ENCODE measurements at places on chromosomes 2 and 18.

- DNase-seq: no peak
Measured at GRCh38 chr2:7083580-7084509, 166.6 kb downstream of the RNF144A start.

- no peak for DNase-seq
Measured at GRCh38 chr18:13539050-13539449, 187.3 kb downstream of the FAM210A start.

- DNase-seq: no peak
Measured at GRCh38 chr2:227394401-227394800, 6.7 kb upstream of the SCYGR1 start.

- no peak for DNase-seq
Measured at GRCh38 chr2:215782965-215783364, 230.4 kb downstream of the MREG start.

- no peak for DNase-seq
Measured at GRCh38 chr2:208674919-208675318, 268.3 kb downstream of the PTH2R start.

DNA sequence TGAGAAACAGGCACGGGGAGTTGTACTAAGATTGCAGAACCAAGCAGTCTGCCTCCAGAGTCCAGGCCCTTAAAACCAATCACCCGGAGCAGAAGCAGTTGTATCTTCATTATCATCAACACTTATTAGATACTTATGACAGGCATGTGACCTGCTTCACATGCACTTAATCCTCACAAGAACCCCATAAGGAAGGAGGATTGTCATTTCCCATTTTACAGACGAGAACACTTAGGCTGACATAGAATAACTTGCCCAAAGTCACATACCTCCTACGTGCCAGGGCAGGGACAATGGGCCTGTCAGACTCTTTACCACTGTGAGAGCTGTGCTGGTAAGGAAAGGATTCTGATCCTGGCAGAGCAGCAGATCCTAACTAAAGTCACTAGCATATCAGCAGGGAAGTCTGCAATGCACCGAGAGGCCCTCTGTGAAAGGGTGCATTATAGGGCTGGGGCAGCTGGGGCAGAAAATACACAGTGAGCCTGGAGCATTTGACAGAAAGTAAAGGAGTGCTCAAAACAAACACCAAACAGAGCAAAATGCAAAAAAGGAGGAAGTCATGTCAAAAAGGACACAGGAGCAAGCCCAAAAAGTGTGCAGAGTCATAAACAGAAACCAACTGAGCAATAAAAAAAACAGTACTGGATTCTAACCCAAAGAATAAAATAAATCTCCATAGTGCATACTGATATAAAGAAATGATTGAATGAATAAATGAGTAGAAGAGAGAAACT is 55.9 kb upstream of the SP3 start:
- no peak for DNase-seq

DNA sequence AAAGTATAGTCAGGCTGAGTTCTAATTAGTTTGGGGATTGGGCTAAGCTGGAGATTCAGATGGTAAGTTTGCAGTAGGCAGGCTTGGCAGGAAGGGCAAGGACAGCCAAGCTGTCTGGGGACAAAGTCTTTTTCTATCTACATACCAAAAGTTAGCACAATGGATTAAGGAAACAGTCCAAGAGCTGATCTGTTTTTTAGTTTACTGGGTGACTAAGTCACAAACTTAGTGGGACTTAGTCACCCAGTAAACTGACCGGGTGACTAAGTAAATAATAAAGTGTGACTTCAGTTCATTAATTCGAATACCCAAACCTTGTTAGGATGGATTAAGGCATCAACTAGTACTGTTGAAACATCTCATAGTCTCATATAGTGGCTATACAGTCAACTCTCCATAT is 1386.0 kb upstream of the CELF4 start:
- no peak for DNase-seq

GRCh38 chr2:2547451-2547850 is 216.4 kb upstream of the MYT1L start:
- DNase-seq: no peak

- DNase-seq: no peak
Measured at GRCh38 chr2:207291625-207292252, 126.0 kb upstream of the KLF7 start.

- DNase-seq: no peak
Measured at GRCh38 chr2:20935168-20935775, 108.6 kb downstream of the APOB start.

DNA sequence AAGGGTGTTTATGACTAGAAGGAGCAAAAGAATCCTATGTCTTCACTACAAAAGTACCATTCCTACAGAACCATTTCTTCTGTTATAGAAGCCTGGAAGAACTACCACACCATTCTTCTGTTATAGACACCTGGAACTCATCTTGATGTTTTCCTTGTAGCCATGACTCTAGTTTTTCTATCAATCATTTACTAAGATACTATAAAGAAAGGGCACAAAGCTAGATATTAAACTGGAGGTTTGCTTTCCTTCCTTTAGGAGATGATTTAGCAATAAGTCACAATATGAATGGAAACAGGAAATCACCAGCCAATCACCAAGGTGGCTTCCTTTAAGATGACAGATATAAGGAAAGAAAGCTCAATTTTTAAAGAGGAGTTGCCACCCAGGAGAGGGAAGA is 100.3 kb upstream of the NEUROD1 start:
- no peak for DNase-seq

DNA sequence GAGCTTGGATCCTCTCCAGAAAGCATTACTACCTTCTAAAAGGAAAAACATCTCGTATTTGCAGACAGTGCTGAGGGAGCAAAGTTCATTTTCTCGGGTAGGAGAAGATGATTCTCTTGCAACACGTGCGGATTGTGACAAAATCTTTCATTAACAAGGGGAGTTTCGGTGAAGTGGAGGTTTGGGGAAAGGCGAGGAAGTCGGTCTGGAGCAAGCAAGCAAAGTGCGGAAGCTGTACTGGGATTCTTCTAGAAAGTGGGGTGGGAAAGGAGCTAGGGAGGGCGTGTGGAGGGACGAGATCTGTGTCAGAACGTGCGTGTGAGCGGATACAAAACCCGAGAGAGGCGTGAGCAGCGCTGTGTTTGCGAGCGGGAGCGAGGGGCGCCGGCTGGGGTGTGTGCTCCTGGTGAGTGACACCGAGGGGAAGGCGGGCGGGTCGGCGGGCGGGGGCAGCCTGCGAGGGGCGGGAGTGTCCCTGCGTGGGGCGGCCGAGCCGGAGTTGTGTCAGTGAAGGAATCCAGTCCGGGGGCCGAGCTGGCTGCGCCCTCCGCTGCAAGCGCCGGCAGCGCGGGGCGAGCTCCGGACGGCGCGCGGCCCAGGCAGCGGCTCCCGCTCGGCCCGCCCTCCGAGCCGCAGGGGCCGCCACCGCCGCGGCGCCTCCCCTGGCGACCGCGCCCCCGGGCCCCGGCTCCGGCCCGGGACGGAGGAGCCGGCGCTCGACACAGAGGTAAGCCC is at the start of gene SPATS2L:
TSS of gene SPATS2L (plus strand) at position 498 of the 735 bp plus-strand sequence. CDS start 82,552 bp downstream, outside the sequence.
- DNase-seq: peak; percentile 40

DNA sequence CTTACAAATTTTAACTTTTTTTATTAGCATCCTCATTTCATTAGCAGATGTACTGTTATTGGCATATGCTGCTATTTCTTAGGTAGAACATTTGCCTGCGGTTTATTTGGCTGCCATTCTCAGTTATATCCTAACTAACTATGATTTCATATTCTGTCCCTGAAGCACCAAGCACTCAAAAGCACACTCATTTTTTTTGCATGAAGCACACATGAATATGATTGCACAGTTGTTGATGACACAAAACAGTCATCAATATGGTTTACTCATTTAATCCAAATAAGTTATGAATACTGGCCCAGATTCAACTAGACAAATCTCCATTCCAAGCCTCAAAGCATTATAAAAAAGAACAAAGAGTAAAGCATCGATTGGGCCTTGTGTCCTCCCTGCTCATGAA is 129.4 kb upstream of the CNTNAP5 start:
- no peak for DNase-seq

- no peak for DNase-seq
Measured at GRCh38 chr2:240498171-240498957, 59.4 kb downstream of the ANKMY1 start.

DNA sequence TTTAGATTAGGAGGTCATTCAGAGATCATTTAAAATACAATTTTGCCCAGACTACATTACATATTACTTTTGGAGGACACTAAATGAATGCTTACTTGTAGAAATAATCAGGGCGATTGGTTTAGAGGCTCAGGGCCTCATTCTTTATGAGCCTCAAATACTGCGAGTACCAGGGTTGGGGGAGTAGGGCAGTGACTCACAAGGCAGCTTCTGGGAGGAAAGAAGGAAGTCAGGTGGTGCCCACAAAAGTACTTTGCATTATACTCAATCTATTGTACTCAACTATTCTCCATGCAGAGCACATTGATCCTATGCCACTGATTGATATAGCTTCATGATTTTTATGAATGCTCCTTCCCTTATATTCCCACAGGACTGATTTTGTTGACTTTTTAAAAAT is 166.9 kb downstream of the SOCS6 start:
- no peak for DNase-seq

- DNase-seq: no peak
Measured at GRCh38 chr2:111918383-111918806, 20.0 kb downstream of the MERTK start.

GRCh38 chr2:108625186-108625827 is 91.0 kb downstream of the LIMS1 start:
- no peak for DNase-seq

DNA sequence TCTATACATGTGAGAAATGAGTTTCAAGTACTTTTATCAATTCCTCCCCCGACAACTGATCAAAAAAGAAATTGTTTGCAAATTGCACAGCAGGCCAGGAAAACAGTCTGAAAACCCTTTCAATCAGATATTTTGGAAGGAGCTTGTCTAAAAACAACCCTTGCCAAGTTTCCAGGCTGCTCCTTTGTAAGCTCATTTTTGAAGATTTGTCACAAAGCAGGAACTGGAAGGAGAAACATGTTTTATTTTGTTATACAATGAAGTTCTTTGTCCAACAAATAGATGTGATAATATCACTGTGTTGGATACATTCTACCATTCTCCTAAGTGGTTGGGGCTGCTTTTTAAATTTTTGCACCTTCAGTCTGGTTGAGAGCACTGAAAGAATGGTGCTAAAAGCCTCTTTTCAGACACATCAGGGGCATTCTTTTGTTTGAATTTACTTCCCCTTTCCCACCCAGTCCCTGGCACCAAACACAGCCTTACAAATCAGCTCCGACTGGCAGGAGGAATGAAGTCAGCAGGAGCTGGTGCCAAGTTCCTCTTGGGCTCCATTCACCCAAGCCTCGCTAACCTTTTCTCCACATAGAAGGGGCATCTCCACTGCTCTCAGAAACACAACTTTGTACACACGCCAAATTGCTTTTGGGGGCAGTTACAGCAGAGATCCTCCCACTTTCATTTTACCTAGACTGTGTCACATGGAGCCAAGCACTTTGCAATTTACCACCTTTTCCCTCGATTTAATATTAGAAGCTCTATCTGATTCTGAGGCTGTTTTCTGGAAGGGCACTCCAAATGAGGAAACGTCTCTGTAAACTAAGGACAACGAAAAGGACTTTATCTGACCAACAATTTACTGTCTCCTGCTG is 88.0 kb downstream of the C1D start:
- DNase-seq: no peak

DNA sequence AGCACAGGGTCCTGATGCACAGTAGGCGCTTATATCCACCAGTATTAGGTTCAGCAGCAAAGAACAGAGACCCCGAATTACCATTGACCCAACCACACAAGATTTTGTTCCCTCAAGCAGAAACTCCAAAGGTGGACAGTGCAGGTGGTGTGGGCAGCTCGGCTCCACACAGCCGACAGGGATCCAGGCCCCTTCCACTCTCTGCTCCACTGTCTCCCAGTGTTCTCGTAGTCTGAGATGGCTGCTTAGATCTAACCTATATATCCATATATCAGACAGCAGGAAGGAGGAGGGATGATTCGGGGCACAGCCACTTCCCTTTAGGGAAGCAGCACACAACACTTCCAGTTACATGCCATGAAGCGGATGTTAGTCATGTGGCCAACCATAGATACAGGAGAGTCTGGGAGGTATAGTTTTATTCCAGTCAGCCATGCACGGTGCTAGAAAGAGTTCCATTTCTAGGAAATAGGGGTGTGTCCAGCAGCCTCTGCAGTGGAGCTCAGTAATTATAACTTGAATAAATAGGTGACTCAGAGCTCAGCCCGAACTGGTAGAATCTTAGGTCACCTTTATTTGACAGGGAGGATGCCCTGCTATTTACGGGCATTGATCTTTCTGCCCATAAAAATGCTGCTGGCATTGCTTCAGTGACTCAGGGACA is 158.9 kb downstream of the TWIST2 start:
- no peak for DNase-seq

- no peak for DNase-seq
Measured at GRCh38 chr18:23077493-23078256, 57.6 kb upstream of the CABLES1 start.

GRCh38 chr18:1526991-1527390 is 622.3 kb downstream of the ADCYAP1 start:
- no peak for DNase-seq

- DNase-seq: no peak
Measured at GRCh38 chr2:2731101-2731815, 400.2 kb upstream of the MYT1L start.

DNA sequence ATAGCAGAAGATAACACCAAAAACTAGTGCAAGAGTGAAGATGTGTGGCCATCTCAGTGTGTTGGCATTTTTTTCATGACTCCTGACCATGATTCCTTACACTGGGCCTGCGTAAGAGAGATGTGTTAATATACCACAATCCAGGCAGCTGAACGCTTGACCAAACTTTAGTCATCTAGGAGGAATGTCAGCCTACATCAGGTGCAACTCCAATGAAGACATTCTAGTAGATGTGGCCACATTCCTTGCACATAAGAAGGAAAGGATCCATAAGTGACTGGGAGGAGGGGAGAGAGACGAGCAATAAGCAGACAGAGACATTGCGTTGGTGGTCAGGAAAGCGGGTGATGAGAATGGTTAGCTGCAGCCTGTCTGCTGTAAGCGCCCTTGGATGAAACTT is 42.6 kb downstream of the CYRIA start:
- DNase-seq: no peak

DNA sequence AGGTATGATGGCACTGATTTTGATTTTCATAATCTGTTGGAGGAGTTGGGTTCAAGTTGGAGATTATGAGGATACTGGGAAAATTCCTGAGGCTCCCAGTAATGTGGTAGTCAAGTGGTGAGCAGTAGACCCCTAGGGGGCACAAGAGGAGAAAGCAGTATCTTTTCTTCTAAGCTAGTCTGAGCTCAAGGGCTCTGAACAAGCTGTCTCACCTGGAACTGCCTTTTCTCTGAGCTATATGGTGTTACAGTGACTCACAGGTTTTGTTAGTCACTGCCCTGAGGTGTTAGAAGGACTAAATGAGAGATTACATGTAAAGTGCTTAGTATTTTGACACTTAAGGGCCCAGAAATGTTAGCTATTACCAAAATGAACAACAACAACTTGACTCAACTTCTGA is 42.2 kb downstream of the CD302 start:
- DNase-seq: no peak

- DNase-seq: no peak
Measured at GRCh38 chr2:47076586-47077441, 78.3 kb downstream of the STPG4 start.

GRCh38 chr2:202780514-202781021 is 91.0 kb downstream of the ICA1L start:
- DNase-seq: no peak

Data from activated CD4-positive, alpha-beta T cell treated with anti-CD3 and anti-CD28 coated beads for 24 hours (primary cell).